CD4-positive, alpha-beta T cell treated with Interleukin-6 at 100 ng/mL for 8 hours (primary cell): ENCODE measurements at places on chromosomes 12 and 14.

DNA sequence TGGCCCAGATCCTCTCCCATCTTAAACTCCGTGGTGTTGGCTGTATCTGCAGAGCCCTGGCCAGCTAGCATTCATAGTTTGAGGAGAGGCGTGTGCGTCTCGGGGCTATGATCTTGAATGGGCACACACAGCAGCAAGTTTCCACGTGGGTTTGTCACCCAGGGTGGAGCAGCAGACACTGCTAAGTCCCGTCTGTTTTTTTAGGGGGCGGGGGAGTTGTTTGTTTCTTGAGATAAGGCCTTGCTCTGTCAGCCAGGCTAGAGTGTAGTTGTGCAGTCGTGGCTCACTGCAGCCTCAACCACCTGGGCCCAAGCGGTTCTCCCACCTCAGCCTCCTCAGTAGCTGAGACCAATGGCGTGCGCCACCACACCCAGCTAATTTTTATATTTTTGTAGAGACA, 20.1 kb upstream of the TEX22 start:
- DNase-seq = no peak

- DNase-seq = no peak
These were observed 57.6 kb upstream of the OTOGL start for GRCh38 chr12:80041692-80042091.

DNA sequence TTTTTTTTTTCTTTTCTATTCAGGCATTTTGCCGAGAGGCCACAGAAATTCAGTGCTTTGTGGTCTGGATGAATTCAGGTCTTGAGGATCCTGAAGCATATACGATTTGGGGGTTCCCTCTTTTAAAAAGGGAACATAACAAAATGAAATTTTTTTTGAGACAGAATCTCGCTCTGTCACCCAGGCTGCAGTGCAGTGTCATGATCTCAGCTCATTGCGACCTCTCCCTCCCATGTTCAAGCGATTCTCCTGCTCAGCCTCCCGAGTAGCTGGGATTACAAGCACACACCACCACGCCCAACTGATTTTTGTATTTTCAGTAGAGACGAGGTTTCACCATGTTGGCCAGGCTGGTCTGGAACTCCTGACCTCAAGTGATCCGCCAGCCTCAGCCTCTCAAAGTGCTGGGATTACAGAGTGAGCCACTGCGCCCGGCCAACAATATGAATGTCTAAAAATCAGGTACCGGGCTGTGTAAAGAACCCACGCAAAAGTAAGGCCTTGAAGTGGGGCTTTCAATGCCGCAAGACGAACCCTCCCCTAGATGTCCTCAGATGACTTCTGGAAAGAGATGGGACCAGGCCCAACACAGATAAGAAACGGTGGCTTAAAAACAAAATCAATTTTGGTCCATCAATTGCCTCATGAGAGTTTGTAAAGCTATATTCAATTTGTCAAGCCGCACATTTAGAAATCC, 30.0 kb downstream of the TESC start:
- DNase-seq = no peak

DNA sequence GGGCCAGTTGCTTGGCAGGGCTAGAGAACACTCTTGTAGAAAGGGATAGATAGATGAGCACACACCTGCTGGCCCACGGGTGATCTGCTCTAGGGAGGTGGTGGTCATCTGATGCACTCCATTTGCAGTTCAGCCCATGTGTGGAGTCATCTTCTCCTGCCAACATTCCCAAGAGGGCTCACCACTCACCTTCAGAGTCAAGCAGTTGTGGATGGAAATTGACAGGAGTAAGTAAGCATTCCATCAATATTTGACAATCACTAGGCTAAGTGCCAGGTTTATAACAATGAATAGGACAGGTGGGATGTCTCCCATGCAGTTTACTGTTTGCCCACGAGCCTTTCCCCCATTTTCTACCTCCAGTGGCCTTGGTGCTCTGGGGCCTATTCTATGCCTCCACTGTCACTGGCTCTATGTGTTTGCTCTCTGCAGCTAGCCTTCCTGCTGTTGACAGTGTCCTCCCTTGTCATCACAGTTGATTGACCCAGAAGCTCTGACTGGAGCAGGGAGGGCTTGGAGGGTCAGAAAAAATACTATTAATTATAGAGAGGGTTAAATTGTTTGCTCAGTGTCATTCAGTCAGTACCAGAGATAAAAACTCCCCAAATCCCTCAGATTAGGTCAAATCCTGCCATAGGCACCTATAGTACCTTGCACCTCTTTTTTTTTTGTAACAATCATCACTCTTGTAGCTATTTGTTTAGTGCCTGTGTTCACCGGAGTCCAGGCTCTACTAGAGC, 134.6 kb upstream of the PZP start:
- no peak for DNase-seq

DNA sequence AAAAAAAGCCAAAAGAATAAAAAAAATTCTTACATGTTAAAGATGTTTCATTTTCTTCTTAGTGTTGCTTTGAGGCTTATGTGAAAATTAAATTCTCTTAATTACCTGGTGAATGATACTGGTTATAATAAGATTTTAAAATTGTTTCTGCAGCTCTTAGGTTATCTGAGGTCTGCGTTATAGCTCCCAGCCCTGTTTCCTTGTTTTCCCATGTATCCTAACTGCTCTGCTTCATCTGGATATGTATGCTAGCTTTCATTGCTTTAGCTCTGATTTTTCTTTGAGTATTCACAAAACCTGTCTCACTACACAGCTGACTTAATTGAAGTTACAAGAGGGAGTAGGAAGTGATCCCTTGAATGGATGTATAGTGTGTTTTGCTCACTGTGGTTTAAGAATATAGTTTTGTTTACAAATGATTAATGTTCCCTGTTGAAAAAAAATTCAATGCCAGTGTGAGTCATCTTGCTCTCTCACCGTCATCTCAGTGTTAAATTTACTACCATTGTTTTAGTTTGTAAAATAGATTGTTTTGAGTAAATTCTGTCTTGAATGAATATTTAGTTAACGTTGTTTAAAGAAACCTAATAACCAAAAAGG, 26.8 kb downstream of the CPSF6 start:
- DNase-seq = no peak

- peak; percentile 40 for DNase-seq
These were observed 19.3 kb downstream of the ZC2HC1C start for GRCh38 chr14:75088566-75089373.

GRCh38 chr12:48988030-48988649, 10.0 kb downstream of the WNT1 start:
- DNase-seq = peak; percentile 62

- DNase-seq = no peak
These were observed 177.0 kb upstream of the PRMT8 start for GRCh38 chr12:3313675-3314663.

GRCh38 chr12:101954113-101954512, 76.7 kb downstream of the DRAM1 start:
- no peak for DNase-seq

DNA sequence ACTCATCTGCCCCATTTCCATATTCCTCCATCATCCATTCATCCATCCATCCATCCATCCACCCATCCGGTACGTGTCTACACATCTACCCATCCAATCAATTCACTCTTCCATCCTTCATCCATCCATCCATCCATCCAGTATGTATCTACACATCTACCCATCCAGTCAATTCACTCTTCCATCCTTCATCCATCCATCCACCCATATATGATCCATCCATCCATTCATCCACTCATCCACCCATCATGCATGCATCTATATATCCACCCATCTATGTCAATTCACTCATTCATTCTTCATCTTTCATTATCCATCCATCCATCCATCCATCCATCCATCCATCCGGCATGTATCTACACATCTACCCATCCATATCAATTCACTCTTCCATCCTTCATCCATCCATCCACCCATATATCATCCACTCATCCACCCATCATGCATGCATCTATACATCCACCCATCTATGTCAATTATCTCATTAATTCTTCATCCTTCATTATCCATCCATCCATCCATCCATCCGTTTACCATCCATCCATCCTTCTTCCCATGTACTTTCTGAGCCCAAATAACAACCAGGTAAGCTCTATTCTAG, 108.6 kb upstream of the NOS1 start:
- no peak for DNase-seq

DNA sequence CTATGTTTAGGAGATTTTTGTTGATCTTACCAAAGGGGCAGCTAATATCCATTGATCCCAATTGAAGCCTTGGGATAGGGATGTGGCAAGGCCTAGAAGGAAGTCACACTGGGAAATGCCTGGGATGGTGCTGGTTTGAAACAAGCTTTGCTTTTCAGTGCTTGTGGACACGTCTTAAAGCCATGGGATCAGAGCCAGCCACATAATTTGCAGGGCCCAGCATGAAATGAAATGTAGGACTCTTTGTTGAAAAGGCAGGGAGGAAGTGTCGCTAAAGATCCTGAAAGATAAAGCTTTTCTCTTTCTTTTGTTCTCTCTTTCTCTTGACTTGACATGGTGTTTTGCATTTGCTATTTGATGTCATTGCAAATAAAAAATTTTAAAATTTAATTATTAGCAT, 5.0 kb downstream of the TTC9 start:
- DNase-seq = peak; percentile 12

DNA sequence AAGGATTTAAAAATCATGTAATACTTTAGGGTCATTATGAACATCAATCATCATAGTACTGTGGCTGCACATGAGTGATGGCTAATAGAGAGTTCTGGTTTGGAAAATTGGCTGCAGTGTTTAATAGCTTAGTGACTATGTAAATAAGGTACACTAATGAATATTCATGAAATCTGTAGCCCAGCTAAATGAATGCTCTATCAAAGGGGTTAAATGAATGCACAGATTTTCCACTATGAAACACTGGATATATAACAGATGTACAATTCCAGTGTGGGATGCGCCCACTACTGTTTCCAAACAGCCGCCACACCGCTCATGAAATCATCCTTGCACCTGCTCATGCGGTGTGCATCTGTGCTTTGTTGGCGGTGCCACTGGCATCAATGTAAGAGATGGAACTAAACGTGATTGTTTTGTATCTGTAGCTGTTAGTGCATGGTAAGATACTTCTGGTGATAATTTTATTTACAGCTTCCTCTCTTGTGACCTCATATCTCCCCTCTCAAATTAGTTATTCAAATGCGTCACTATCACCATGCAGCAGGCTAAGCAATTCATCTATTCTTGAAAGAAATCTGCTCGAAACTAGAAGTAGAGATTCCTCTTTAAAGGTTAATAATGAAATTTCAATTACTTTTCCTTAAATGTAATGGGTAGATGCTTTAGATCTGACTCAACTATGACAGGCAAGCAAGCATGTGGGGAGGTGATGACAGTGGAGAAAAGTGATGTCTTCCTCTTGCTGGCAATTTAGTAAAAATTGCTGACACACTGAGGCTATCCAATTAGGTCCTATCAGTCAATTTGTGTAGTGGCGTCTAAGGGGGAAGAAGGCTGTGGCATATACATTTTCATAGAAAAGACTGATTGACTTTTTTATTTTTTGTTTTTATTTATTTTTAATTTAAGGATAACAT, 433.6 kb downstream of the AEBP2 start:
- DNase-seq = no peak

- no peak for DNase-seq
These were observed 1.9 kb downstream of the MYO1A start for GRCh38 chr12:57047981-57048380.

DNA sequence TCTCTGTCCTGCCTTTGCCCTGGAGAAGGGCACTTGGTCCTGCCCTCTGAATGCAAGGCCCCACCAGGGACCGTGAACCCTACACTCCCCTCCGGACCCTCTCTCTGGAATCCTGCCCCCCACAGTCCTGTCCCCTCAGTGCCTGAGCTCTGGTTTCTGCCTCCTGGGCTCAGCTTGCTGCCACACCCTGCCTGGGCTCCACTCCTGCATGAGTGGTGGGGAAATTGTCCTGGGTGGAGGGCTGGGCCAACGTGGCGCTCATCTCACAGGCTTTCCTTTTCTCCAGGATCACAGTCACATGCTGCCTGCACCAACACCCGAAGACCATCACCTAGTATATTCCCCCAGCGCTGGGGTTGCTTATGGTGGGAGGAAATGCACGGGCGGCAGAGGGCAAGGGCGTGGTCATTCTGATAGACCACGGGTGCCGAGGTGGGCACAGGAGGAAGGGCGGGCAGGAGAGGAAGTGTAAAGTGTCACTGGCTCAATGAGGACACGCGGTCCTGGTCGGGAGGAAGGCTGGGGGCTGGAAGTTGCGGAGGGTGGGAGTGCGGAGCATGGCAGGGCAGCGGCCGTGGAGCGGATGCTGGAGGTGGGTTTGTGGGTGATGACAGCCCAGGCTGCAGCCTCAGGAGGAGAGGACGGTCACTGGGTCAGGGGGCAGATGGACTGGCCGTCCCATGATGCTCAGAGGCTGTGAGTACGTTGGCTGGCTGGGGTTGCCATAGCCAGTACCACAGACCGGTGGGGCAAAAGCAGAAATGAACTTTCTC, 99.5 kb downstream of the KIF26A start:
- no peak for DNase-seq

GRCh38 chr12:50986966-50987737, 34.8 kb downstream of the HIGD1C start:
- DNase-seq = peak; percentile 22

GRCh38 chr12:89893972-89894706, 185.5 kb upstream of the ATP2B1 start:
- DNase-seq = no peak

- DNase-seq = no peak
These were observed 34.3 kb upstream of the GAS2L3 start for GRCh38 chr12:100539202-100539601.

DNA sequence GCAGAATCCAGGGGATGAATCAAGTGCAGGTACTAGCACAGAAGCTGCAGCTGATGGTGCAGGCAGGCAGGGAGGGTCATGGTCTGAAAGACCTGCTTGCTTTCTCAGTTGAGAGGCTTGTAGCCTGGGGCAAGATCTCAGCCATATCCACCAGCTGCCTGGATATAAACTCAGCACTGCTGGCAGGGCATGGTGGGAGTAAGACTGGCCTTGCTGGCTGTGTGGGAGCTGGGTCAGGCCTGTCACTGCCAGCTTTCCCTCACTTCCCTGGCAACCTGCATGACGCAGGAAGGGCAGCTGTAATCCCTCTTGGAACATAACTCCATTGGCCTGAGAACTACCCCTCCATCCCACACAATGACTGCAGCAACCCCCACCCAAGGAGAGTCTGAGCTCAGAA, 230.1 kb downstream of the ANO6 start:
- no peak for DNase-seq
